Amygdala (tissue), 56 donors: ENCODE measurements at places on chromosomes 5 and 9.

GRCh38 chr5:141522301-141522700, 33.4 kb downstream of the PCDHGC5 start:
- DNase-seq = no peak

DNA sequence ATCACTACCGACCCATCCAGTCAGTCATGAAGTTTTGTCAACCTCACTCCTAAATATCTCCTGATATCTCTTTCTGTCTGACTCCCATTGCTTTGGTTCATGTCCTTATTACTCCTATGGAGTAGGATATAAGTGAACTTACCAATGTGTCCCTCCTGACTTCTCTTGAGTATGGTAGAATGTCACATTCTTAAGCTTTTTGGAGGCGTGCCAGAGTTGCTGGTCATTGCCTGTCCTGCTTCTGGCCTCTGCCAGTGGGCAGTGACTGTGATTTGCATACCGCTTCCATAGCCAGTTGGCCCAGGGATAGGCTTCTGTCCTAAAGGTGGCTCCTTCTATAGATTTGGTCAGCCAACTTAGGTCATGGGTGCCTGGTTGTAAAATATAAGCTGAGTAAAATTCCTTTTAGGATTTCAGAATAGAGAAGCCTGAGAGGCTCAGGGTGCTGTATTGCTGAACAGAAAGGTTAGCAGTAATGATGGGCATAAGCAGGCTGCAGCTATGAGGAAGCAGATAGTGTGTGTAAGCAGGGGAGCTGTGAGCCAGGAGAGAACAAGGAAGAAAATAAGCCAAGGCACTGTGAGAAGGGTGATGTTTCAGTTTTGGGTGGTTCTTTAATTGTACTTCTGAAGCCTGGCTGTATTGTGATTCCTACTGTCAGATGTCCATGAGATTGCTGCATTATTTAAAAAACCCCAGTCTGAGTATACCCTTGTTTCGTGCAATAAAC, 16.1 kb upstream of the MARCHF3 start:
- DNase-seq = no peak

DNA sequence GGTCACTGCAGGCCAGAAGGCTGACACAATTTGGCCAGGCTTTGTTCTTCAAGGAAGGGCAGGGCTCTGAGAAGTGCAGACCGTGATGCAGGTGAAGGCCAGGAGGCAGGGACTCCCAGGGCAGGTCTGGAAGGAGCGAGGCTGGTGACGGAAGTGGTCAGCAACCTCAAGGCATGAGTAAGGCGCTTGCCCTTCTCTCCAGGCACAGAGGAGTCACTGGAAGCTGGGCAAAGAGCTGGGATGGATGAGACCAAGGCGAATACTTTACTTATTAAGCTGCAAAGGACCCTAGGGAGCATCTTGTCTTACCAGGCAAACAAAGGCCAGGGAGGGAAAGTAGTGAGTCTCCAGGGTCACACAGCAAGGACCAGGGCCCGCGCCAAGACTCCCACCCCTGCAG, 18.6 kb downstream of the IRF1 start:
- DNase-seq = no peak

DNA sequence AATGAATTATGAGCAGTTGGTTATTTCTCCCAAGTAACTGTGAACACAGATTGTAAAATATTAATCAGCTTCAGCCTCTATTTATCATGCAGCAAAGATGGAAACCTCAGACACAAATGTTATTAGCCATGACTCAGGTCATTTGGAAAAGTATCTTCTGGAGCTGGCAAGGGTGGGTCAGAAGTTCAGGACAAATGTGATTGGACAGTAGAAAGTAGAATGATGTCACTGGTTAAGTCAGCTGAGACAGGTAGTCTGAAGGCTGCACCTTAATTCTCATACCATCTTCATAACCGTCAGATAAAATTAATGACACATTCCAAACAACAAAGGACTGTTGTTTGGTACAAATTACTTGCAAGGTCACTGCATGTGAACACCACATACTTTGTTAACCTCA, 140.2 kb downstream of the EMB start:
- DNase-seq = no peak

DNA sequence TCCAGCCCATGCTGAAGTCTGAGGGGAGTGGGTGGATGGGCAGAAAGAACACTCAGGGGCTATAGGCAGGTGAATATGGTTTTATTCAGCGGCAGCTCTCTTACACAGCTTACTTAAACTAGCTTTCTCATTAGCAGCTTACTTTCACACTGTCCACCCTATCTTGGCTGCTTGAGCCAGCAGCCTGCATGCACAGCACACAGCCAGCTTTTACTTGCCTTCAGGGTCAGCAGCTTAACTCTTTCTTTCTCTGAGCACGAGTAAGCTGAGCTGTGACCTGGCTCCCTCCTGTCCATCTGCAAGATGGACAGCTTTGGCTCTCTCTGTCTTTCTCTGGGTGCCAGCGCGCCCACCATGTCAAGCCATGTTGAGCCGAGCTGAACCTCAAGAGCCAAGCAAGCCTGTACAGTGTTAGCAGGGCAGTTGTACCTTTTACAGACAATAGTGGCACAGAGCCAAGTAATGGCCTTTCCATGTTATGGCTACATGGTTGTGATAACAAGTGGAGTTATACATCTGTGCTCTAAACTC, 1054.9 kb downstream of the PTPRD start:
- no peak for DNase-seq

GRCh38 chr5:110338341-110339083, 388.0 kb downstream of the TMEM232 start:
- DNase-seq = peak; percentile 4

- DNase-seq = no peak
Measured at GRCh38 chr5:103847060-103847459, 284.5 kb upstream of the NUDT12 start.

DNA sequence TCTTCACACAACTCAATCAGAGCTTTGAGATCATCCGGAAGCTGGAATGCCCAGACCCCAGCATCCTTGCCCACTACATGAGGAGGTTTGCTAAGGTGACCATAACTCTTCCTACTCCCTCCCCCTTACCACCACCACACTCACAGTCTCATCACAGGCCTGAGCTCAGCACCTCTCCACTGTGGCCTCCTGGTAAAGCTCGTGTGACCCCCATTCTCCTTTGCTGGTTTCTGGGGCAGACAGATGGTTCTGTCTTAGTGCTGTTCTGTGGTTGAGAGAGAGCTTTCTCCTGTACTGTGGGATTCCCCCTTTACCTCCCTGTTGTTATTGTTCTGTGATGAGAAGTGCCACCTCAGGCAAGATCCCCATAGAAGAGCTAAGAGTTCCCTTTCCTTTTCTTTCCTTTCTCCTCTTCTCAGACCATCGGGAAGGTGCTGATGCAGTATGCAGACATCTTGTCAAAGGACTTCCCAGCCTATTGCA, 92.7 kb upstream of the RUSC2 start:
- no peak for DNase-seq

DNA sequence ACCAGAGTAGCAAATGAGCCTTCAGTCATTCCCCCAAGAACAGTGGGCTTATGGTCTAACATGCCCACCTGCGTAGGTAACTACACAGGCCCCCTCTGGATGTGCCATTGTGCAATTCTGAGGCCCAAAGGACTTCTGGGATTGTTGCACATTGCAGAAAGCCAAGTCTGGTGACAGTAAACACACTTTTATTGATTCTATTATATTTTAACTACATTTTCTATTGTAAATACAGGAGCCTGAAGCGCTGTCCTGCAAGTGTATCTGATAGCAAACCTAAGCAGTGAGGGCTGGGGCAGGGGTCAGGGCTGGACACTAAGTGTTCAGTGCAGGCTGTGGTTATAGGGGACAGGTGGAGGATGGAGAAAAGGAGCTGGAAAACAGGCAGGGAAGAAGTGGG, 57.5 kb downstream of the TEX10 start:
- DNase-seq = no peak

- DNase-seq = no peak
Measured at GRCh38 chr5:150945486-150945885, 40.7 kb upstream of the ZNF300 start.

DNA sequence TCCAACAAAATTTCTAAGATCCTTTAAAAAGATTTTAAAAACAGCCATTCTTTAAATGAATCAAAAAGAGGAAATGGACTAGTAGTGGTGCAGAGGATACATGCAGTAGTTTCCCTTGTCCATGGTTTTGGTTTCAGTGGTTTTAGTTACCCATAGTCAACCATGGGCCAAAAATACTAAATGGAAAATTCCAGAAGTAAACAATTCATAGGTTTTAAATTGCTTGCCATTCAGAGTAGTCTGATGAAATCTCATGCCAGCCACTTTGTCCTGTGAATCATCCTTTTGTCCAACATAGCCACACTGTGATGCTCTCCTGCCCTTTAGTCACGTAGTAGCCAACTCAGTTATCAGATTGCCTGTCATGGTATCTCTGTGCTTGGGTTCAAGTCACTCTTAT, 286.1 kb downstream of the ANXA1 start:
- DNase-seq = no peak

DNA sequence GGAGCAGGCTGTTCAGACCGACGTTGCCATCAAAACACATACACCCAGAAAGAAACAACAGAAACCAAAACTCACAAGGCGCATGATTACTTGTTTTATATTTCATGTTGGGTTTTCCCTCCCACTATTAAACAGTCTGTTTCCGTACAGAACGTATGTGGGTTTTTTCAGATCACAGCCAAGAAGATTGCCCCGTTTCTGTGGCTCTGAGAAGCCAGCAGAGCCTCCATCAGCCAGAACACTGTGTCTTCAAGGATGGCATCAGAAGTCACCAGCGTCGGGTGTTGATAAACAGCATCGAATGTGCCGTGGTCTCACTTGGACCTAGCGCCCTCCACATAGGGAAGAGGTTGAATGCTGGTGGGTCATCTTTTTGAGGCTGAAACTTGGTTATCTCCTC, 42.8 kb downstream of the FAM78A start:
- DNase-seq = no peak

GRCh38 chr9:134123764-134124128, 12.1 kb upstream of the WDR5 start:
- no peak for DNase-seq

DNA sequence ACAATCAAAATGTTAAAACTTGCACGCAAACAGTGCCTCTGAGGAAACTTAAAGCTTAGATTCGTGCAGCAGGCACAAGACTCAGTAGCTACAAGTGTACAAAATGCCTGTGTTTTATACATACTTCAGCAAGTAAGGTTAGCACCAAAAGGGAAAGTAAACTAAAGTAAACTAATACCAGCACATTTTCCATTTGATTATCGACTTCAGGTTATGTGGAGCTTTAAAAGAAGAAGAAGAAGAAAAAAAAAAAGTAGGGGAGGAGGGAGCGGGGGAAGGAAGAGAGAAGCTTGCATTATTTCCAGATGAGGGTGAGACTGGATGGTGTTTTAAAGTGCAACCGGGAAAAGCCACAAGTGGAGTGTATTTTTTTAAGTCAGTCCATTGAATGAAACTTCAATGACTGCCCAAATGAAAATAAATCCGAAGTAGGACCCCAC, 596 bp upstream of the ADAMTS6 start:
- DNase-seq = no peak

- no peak for DNase-seq
Measured at GRCh38 chr5:53871775-53872174, 311.3 kb downstream of the NDUFS4 start.

GRCh38 chr5:163424836-163425235, 12.6 kb upstream of the CCNG1 start:
- DNase-seq = no peak

- DNase-seq = peak; percentile 46
Measured at GRCh38 chr9:114271556-114272510, 51.1 kb upstream of the ORM1 start.

GRCh38 chr5:9728261-9728660, 98.1 kb upstream of the TAS2R1 start:
- DNase-seq = no peak

- no peak for DNase-seq
Measured at GRCh38 chr9:133246562-133246961, 28.4 kb downstream of the ABO start.

GRCh38 chr5:36360307-36360706, 58.6 kb upstream of the RANBP3L start:
- DNase-seq = no peak

- no peak for DNase-seq
Measured at GRCh38 chr5:155514105-155514563, 500.6 kb downstream of the KIF4B start.

GRCh38 chr9:114880291-114880745, 50.1 kb downstream of the TNFSF8 start:
- no peak for DNase-seq

DNA sequence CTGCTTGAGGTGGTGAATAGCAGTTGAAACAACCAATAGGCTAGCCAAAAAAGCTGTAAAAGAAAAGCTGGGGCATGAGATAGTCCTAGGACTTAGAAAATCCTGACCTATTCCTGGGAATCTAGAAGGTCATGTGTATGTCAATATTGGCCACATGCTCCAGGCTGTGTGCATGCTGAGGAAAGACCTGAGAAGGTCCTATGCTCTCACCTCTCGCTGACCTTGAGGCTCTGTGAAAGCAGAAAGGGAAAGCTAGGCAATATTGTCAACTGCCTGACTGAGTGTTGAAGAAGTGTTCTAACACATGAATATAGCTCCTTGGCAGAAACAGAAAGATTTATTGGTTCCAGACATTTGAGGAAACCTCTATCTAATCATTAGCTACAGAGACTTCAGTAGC, 19.8 kb downstream of the TAS2R1 start:
- no peak for DNase-seq

DNA sequence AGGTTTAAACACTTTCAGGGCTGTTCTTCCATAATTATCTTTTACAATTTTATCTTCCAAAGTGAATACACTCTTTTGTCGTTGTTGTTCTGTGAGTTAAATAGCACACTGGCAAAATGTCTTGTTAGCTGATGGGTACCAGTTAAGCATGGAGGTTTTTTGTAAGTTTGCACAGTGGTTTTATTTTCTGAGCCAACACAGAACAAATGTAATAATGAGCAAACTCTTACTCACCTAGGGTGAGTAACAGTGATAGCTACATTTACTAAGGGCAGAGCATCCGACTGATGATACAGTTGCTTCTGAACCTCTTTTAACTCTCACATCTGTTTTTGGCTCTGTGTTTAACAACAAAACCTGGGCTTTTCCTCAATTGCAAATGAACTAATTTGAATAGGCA, 103.2 kb downstream of the CTNND2 start:
- no peak for DNase-seq

GRCh38 chr5:5293029-5293428, 129.4 kb upstream of the ICE1 start:
- no peak for DNase-seq

GRCh38 chr9:74935008-74935407, 17.7 kb downstream of the C9orf40 start:
- DNase-seq = no peak

GRCh38 chr9:78788101-78788500, 491.2 kb downstream of the PSAT1 start:
- no peak for DNase-seq

DNA sequence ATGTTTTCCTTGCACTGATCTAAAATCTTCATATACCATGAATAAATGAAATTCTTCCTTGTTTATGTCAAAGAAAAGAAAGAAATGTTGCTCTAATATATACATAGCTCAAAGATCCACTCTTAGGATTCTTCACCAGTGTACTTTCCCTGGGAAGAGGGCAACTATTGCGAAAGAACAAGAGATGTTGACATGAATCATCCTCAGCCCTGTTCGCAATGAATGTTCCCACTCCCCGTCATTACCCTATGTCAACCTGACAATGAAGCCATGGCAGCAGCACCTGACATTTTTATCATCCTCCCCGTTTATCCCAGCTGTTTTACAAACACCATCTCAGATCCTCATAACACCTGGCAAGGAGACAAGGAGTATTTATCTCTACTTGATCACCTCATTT, 409.1 kb upstream of the GRIA1 start:
- DNase-seq = no peak

GRCh38 chr9:107316795-107317661, 33.9 kb downstream of the RAD23B start:
- DNase-seq = no peak
